ENCODE measurements at places on chromosomes 3 and 15. TPM values are rescaled to one million over a fixed set of nuclear protein-coding genes. Genes with fewer than 3 reads are reported as not detected.

The ACAN gene
- total RNA-seq, result not detected

The IL5RA gene
- 0.59 TPM for total RNA-seq

The EEF1AKMT4 gene
- total RNA-seq, result not detected

The ITIH1 gene
- total RNA-seq, result not detected

The TMEM266 gene
- not detected for total RNA-seq

The SAMD7 gene
- total RNA-seq, result not detected

The CA12 gene
- not detected for total RNA-seq

The ZNF501 gene
- 0.22 TPM for total RNA-seq

The ATXN7 gene
- 304 TPM for total RNA-seq

The PLA1A gene
- not detected for total RNA-seq

The NBEAL2 gene
- total RNA-seq, result 163 TPM

The ADAMTSL3 gene
- not detected for total RNA-seq

The RASGRP1 gene
- 66.6 TPM for total RNA-seq

The FBXO40 gene
- not detected for total RNA-seq

The GMNC gene
- total RNA-seq, result not detected

The PARP15 gene
- 41.6 TPM for total RNA-seq

The ALG1L2 gene
- 0.80 TPM for total RNA-seq

The LOXL1 gene
- total RNA-seq, result 3.0 TPM

The SPATA16 gene
- total RNA-seq, result not detected

The LINGO1 gene
- total RNA-seq, result not detected

The TMC3 gene
- total RNA-seq, result not detected

The AADACL2 gene
- not detected for total RNA-seq

The CD96 gene
- 194 TPM for total RNA-seq

The ZNF620 gene
- 0.82 TPM for total RNA-seq

The C2CD4B gene
- 0.20 TPM for total RNA-seq

The CP gene
- total RNA-seq, result not detected

The ALDH1A2 gene
- not detected for total RNA-seq

All from CD4-positive, alpha-beta T cell (primary cell).